LHCN-M2 (cell line): ENCODE measurements at places on chromosomes 4 and X. TPM values are rescaled to one million over a fixed set of nuclear protein-coding genes. Genes with fewer than 3 reads are reported as not detected.

Gene UGT2B17
- not detected in 2 replicates for total RNA-seq

Gene CHST7
- total RNA-seq, result 8.8 and 11.2 TPM in 2 replicates

GRCh38 chrX:110123331-110123782, 120.4 kb downstream of the TMEM164 start:
- peak; percentile 59 for DNase-seq

DNA sequence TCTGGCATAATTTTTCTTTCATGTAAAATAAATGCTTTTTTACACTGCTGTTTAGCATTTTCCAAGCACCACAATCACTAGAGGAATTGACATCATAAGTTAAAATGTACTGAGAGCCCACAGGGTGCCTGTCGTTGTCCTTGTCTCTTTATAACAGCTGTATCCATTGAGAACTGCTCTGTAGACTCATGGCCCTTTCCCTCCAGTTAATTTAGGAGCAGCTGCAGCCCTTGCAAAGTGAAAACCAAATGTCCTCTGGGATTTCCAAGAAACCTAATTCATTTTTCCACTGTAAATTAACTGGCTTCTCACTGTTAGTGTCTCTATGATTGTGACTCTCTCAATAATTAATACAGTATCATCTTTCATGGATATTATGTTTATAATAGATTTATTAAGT, 185.9 kb downstream of the SLC4A4 start:
- peak; percentile 69 for DNase-seq

DNA sequence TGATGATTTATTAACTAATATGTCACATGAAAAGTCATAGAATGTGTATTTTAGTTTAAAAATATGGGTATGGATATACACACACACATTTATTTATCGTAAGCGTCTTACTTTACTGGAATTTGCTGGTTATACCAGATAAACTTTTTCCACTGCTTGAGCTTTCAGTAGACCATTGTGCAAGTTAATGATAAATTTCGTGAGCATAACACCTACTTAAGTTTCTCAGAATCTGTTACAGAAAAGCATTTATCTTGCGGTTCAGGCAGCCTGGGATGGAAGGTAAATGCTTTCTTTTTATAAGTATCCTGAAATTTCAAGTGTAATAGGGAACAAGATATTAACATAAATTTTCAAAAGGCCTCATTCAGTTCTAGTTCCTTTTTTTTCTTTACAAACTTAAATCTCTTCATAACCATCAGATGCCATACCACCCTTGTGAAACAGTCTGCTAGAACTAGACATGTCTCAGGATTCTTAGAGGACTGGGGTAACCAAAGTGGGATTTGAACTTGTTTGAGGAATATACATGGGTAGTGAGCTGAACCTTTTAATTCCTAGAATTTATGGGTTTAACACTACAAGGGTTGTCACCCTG, 27.7 kb downstream of the ATP7A start:
- DNase-seq, result no peak

DNA sequence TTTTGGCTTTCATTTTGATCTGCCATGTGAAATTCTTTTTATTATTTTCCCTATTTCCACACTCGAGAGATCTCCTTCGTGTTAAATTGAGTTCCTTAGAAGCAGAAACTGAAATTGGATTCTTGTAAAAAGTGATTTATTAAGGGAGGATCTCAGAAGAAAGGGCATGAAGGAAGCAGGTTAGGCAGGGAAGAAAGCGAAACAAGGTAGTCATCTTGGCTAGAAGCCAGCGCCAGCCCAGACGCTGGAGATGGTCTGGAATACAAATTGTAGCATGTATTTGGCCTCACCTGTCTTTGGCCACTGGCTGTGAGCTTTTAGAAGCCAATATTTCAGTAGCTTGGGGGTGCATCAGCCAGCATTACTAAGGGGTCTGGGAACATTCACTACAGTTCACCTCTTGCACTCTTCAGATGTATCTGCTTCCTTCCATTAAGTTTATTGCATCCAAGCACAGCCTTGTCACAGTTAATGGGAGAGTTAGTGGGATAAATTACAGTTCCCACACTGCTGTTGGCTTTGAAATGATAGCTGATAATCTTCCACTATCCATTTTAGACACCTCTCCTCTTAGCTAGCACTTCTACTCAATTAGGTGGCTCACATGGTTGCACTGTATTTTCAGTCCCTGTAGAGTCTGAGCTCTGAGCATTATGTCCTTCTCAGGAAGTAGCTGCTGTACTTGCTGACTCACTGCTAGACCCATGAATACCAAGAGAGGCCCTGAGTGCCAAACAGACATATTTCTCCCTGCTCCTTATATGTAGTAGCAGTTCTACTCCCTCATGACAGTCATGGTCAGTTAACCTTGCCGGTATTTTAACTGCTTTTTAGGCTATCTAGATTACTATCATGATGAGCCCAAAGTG, 14.6 kb downstream of the GRXCR1 start:
- no peak for DNase-seq

- peak; percentile 56 for DNase-seq
Measured at GRCh38 chrX:22652596-22652995, 347.2 kb upstream of the DDX53 start.
